Suprapubic skin (tissue), 4 donors: ENCODE measurements at places on chromosomes 4 and X.

DNA sequence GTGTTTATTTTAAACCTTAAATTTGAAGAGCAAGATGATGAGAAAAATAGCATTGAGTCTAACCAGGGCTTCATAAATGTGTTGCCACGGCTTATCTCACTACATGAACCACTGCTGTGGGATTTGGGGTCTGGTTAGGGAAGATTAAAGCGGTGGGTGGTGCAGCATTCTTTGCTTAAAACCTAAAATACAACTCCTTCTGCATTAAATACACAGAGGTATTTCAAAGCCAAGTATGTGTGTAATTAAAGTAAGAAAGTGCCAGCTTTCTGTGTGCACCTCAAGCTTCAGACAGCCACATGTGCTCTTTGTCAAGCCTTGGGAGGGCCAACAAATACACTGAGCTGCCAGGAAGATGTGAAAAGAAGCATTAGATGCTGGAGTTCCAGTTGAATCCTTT, 128.0 kb downstream of the CPE start:
- no peak for DNase-seq

GRCh38 chr4:89541998-89542397, 234.4 kb upstream of the GPRIN3 start:
- DNase-seq: no peak

- no peak for DNase-seq
These were observed 11.9 kb downstream of the GRPEL1 start for GRCh38 chr4:7055990-7056325.

GRCh38 chr4:147780137-147780777, 48.4 kb downstream of the ARHGAP10 start:
- no peak for DNase-seq

DNA sequence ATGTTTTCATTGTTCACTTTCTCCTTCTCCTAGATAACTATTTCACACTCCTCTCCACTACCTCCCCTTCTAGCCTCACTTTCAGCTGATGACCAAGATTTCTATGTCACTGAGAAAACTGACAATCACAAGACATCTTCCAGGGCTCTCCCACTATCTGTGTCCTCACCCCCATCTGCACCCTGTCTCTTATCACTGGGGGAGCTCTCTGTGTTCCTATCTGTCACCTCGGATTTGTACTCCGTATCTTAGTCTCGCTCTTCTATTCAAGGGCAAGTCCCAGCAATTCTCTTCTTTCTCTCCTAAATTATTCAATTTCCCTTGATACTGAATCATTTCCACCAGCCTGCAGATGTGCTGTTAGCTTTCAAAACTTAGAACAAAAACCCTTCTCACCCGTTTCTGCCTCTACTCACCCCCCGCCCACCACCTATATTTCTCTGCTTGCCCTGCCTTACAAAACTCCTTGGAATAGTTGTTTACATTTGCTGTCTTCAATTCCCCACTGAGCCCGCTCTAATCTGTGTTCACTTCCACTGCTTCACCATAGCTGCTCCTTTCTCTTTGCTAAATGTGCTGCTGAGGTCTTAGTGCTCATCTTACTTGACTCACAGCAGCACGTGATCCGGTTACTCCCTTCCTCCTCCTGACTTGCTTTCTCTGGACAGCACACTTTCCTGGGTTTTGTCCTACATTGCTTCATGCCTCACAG, 293.2 kb downstream of the UNC5C start:
- DNase-seq: no peak

- peak; percentile 92 for DNase-seq
These were observed at the start of gene RTL5 for GRCh38 chrX:72131317-72132294. RTL5 (minus strand) TSS chrX:72131915.

DNA sequence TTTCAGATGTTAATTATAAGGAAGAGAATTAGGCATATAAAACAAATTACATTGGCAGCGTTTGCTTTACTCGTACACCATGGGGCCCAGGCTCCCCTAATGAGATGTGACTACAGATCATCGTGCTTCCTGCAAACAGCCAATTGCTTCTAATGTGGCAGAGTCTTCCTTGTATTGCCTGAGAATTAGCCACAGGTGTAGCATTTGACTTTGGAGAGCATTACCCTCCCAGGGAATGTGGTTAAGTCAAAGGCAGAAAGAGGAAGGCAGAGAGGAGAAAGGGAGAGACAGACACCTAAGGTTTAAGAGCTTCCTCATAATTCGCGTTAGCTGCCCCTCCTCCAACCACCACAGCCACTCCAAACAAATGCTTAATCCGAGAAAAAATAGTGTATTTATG, 97.0 kb downstream of the MID1IP1 start:
- no peak for DNase-seq

- no peak for DNase-seq
These were observed 37.4 kb upstream of the SMIM10L2A start for GRCh38 chrX:135384161-135384836.

DNA sequence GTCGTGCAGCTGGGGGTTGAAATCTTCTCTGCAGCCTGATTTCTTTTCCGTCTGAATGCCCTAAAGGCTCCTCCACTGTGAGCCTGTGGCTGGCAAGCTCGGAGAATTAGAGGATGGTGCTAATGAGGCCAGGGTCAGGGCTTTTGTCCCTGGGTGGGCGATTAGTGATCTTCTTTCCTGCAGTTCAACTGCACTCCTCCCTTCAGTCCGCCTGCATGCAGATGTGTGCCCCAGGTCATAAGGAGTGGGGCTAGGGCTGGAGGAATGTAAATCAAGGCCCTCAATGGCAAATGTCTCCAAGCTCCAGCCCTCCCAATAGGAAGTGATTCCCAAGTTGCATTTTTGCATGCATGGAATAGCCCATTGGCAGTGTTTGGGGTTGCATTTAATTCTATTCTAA, 405.0 kb downstream of the AFF2 start:
- DNase-seq: no peak

- no peak for DNase-seq
These were observed 554 bp downstream of the DCTD start for GRCh38 chr4:182916483-182917181.

DNA sequence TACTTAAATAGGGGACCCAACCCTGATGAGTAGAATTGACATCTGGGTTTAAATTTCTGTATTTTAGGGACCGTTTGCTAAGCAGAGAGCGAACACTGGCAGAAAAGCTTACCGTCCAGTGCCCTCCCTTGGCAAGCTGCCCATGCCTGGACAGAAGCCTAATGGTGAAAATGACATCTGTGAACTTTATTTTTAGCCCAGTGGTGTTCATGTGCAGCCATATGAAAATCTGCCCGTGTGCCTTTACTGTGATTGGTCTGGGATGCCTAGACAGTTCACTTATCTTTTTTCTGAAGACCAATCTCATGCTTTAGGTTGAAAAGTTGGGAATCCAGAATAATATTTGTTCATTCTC, 1.1 kb downstream of the STBD1 start:
- no peak for DNase-seq

DNA sequence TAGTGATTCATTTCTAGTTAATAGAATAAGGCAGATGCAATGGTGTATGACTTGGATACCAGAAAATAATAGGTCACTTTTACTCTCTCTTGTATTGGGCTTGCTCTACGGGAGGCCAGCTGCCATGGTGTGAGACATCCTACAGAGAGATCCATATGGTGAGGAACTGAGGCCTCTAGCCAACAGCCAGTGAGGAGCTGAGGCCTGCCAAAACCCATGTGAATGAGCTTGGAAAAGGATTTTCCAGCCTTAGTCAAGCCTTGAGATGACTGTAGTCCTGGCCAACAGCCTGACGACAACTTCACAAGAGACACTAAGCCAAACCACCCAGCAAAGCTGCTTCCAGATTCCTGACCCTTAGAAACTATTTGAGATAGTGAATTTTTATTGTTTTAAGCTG, 1300.2 kb downstream of the RAPGEF2 start:
- DNase-seq: no peak

DNA sequence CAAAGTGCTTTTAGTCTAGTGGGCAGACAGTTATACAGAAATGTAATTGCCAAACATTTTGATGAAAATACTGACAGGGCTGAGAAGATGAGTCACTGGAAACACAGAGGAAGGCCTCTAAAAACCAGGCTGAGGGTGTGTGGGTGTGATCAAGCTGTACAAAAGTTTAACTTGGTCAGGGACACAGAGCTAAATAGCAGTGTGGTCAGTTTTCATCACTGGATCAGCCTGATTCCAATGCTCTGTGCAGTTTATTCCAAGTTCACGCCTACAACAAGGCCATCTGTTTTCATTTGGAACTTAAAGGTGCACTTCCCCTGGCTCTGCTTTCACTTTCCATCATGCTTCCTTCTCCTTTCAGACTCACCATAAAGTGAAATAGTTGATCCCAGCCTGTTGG, 10.6 kb downstream of the CENPVL3 start:
- no peak for DNase-seq

GRCh38 chrX:856566-857290, 226.1 kb downstream of the SHOX start:
- no peak for DNase-seq

DNA sequence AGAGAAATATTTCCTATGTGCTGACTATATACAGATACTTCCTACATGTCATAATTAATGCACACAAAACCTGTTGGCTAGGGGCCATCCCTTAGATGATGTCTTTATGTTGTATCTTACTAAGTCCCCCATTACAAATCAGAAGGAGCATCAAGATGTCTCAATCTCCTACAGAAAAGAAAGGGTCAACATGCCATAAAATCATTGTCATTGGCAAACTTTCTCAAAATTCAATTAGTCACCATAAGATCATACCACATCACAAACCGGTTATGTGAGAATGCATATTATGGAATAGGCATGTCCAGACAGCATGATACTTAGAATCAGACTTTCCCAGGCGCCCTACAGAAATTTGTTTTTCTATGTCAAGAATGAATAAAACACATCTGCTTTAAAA, 175.2 kb upstream of the TET2 start:
- DNase-seq: no peak

DNA sequence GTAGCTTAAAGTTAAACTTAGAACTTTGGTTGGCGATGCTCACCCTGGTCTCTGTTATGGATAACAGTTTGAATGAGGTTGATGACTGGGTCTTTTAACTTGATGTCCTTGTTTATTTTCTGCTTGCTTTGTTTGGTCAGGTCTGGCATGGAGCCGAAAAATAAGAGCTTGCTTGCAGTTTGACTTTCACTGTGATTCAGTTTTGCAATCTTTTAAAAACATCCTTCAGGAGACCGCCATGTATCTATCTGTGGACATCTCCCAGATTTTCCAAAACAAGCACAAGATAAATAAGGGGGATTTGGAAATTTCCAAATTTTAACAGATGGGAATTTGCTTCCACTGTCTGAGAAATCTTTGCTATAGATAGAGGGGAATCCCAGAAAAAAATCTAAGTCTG, 246.7 kb downstream of the PALLD start:
- no peak for DNase-seq

DNA sequence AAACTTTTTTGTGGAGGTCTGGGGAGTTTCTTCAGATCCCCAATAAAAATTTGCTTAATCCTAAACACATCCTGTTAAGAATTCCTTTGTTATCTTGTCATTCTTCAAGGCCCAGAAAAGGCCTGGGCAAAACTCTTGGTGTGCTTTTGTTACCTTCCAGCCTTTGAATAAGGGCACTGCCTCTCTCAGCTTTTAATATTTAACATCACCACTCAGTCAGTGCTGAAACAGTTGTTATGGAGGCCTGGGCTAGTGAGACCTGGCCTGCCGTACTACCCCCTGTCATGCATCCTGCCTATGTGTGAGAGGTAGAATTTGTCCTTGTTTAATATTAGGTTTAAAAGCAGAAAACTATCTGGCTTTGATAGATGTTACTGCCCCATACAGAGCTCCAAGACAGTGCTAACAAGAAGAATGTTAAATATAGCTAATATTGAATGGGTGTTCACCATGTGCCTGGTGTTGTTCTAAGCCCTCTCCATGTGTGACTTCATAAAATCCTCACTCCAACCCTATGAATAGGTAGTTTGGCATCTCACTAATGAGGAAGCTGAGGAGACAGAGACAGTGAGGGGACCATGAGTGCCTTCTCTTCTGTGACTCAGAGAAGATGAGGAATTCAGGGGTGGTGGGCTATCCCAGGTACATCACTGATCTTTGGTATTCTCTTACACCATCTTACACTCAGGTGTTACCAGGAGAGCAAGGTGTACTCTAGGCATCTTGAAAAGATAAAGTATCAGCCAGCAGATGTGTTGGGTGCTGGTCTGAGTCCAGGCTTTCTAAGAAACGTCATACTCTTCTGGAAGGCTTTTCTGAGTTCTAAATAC, 6.2 kb downstream of the PPP1R2C start:
- DNase-seq: no peak

GRCh38 chr4:146435962-146436361, 85.8 kb downstream of the SLC10A7 start:
- no peak for DNase-seq

DNA sequence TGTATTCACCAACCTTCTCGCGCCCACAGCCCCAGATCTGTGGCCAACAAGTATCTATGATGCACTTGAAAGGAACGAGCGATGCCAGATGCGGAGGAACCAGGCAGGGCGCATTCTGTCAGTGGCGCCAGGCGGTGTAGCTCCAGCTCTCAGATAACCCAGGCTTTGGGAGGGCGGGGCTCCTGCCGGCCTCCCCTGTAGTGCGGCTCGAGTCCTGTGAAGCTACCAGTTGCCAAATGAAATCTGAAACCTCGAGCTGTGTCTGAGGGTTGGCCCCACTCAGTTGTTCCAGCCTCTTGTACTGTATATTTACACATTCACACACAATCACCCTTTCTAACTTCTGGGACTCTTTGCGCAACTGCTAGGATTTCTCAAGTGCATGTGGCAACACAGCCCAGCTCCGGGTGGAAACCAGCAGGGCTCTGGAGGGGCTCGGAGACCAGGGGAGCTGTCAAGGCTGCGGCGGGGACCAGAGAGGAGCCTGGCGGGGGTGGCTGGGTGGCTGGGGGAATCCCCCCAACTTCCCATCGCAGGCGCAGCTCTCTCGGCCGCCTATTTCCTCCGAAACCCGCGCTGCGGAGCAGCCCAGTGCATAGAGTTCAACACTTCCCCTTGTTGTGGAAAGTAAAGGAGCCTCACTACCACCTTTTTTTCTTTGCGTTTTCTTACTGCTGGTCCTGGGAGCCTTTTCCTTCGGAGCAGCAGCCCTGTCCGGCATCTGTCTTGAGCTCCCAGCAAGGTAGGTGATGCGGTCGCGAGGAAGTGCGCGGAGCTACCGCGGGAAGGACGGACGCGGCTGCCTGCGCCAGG, at the start of gene ARHGAP24:
Gene ARHGAP24 (plus strand): TSS at position 333 of the 813 bp plus-strand sequence.
- DNase-seq: peak; percentile 92

- no peak for DNase-seq
These were observed 22.1 kb upstream of the OPN1LW start for GRCh38 chrX:154121961-154122360.

GRCh38 chr4:142077048-142077447, 440.7 kb downstream of the IL15 start:
- no peak for DNase-seq
